CD4-positive, alpha-beta T cell treated with Interferon alpha-2 for 1 hour (primary cell): ENCODE measurements at places on chromosomes 1 and 21.

DNA sequence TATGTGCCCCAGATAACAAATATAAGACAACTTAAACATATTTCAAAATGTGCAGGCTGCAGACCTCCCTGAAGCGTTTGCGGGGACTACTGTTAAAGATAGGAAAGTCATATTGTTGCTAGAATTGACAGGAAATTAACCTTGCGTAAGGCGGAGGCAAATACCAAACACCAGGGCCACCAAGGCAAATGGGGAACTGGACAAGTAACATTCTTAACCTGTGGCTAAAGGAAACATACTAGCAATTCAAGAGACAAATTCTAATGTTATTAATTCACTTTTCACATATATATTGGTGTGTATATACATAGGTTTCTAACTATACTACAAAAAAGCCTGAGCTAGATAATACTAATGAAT lies 6.8 kb downstream of the HAPLN2 start:
- DNase-seq, result no peak

DNA sequence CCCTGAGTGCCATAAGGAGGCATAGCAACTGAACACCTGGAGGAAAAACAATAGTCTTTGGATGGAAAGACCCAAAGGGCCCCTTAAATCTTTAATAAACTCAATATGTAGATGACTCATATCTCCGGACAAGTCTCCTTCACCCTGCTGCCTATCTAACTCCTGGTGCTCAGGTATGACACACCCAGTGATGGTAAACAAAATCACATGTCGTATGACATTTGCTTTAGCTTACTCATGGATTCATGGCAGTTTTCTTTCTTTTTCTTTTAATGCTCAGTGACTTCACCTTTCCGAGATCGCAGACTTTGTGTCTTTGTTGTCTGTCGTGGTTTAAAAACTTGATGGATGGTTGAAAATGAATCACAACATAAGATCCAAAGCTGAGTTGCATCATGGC lies 208.5 kb upstream of the PROX1 start:
- no peak for DNase-seq

GRCh38 chr1:228362884-228363450 lies 43.7 kb downstream of the TRIM11 start:
- no peak for DNase-seq

DNA sequence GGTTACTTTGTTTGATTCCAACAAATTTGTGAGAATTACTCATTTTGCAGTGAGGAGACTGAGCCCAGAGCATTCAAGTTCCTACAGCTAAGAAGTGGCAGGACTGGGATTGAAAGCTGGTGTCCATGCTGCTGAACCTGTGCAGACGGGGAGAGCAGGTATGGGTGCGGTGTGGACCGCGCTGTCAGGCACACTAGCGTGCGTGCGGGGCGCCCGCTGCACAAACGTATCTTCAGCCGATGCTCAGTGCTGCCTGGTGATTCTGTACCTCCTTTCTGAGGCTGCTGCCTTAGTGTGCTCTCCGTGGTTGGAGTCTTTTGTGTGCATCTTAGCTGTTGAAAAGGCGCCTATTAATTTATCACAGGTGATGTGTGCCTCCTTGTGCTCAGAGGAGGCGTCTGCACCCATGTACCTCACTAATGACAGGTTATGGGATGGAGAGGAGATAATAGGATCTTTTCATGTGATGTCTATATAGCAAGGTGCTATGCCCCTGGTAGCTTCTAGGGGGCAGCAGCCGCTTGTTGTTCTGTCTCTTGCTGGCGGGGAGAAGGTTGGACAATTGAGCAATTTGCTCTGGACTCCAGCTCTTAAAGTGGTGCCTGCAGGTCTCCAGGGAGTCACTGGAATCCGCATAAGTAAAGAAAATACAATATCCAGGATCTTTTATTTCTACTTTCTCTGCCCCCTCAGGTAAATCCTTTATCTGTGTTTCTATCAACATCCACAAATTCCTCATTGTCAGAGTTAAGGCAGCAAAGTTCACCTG lies 32.5 kb downstream of the PEX14 start:
- peak; percentile 57 for DNase-seq

GRCh38 chr1:43492826-43493225 lies 37.9 kb upstream of the PTPRF start:
- no peak for DNase-seq

GRCh38 chr1:237226177-237226944 lies 184.4 kb downstream of the RYR2 start:
- DNase-seq, result no peak

GRCh38 chr1:36352910-36353878 lies 29.7 kb upstream of the EVA1B start:
- DNase-seq, result no peak

GRCh38 chr1:196960854-196961253 lies 16.5 kb upstream of the CFHR5 start:
- DNase-seq, result no peak

DNA sequence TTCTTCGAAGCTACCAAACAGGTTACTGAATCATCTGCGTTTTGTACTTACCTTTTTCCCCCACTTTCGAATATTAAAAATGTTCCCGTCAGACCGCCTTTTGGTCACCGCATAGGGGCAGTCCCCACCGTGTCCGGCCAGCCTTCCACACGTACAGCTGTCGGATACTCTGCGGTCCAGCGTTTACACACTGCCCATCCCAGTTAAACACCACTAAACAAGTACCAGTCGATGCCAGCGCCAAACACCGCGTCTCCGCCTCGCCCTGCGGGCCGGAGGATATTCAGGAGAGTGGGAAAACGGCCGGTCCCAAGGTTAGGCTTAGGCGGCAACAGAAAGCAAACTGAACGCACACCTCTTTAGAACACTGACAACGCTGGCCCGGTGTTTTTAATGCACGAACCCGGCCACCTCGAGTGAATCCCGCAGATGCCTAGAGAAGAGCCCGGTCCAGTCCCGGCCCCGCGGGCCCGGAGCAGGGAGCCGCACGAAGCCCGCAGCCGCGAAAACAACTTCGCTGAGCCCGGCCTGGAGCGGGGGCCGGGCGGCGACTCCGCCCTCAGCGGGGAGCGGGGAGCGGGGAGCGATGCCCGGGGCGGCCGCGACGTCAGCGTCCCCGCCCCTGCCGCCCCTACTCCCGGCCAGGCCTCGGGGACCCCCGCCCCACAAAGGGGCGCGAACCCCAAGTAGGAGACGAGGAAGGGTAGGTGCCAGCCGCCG lies 730 bp upstream of the PHF13 start:
- no peak for DNase-seq

GRCh38 chr1:37630426-37631028 lies 4.2 kb downstream of the RSPO1 start:
- no peak for DNase-seq

DNA sequence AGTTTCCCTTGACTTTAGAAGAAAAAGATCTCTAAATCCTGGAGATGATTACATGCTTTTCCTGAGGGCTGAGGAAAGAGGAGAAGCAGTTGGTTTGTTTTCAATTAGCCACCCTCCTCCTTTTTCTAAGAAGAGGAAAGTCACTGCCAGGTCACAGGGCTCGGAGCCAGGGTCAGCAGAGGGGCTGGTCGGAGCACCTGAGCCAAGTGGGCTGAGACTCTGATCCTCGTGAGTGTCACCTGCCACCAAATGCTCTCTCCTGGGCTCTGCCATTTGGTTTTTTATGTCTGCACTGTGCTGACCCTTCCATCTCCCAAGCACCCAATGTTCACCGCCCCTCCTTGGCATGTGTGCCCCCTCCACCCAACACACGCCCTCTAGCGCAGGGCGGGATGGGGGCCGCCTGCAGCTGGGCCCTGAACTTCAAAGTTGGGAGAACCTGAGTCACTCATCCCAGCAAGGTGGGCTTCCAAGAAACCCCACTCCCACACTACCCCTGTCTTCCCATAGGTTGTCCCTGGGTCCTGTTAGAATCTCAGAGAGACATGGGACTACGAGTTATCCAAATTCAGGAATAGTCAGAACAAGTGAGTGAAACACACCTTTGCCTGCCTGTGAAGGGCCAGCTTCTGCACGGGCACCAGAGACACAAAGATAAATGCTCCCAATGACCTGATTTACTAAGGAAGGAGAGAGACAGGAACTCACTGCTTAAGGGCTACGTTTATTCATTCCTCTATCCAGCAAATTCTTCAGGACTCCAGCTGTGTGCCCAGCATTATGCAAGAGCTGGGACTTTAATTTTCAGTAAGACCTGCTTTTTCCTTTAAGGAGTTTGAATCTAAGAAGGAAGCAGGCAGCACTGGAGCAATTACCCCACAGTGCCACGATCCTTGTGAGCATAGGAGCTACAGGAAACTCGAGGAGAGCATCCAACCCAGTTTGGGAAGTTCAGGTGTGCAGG lies 127.5 kb downstream of the RHOU start:
- DNase-seq, result no peak

- no peak for DNase-seq
These were observed 61.7 kb upstream of the EDN2 start for GRCh38 chr1:41545996-41546832.

DNA sequence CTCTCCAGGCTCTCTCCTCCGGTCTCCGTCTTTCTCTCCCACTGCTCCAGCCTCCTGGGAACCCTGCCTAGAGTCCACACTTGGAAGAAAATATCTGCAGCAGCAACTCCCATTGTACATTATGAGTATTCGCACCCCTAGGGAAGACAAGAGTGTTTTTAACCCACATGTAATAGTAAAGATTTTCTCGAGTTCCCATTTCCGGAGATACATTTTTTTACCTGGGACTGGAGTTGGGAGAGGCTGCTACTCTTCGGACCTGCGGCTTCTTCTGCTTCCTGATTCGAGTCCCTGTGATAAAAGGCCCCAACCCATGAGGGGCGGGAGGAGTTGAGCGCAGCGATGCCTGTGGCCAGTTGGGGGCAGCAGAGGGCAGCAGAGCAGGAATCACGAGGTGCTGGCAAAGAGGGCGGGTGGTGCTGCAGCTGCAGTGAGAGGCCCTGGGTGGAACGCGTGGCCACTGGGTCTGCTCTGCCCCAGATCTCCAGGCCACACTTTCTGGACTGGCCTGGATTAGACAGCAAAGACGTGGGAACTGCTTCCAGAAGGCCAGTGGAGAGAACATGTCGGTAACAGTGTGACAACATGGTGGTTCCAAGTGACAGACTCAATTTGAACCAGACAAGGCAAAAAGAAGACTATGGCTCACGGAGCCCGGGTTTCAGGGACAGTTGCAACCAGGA lies 221.0 kb upstream of the CSF3R start:
- DNase-seq, result peak; percentile 48

DNA sequence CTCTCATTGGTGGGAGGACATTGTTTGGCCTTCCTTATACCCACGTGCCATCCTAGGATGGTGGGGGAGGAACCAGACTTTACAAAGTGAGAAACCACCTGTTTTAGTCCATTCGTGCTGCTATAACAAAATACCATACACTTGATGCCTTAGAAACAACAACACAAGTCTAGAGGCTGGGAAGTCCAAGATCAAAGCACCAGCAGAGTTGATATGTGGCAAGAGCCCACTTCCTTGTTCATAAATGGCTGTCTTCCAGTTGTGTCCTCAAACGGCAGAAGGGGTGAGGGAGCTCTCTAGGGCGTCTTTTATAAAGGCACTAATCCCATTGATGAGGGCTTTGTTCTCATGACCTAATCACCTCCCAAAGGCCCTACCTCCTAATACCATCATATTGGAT lies 31.1 kb downstream of the CAPN8 start:
- DNase-seq, result no peak

GRCh38 chr1:228944296-228944695 lies 209.0 kb downstream of the RHOU start:
- DNase-seq, result no peak

GRCh38 chr1:66405061-66405460 lies 128.9 kb upstream of the SGIP1 start:
- DNase-seq, result no peak

DNA sequence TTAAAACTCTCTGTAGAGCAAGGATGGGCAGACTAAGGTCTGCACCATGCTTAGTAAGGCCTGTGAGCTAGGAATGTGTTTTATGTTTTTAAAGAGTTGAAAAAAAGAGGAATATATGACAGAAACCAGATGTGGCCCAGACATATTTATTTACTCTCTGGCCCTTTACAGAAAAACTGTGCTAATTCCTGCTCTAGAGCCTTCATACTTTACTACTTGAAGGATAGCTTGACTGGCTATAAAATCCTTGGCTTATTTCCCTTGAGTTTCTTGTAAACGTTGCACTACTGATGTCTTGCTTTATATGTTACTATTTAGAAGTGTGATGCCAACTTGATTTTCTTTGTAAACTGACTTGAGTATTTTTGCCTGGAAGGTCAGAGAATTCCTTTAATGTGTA lies 33.5 kb downstream of the CTBS start:
- no peak for DNase-seq

- DNase-seq, result no peak
These were observed 8.8 kb downstream of the LRRC38 start for GRCh38 chr1:13505020-13505419.

DNA sequence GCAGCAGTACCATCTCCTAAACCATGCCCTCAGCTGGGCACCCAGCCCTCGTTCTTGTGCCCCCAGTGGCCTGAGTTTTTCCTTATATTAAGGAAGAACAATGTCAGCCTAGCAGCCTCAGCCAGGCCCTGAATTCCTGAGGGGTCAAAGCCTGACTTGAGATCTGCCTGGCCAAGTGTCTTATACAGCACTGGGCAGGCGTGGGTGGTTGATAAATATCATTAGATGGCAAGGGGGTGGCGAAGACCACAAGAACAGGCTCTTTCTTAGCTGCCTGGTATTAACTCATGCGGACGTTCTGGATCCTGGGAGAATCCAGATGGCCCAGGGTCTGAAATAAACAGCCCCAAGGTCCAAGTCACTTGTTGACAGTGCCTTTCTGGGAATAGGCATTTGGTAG lies 18.3 kb downstream of the NGF start:
- no peak for DNase-seq

DNA sequence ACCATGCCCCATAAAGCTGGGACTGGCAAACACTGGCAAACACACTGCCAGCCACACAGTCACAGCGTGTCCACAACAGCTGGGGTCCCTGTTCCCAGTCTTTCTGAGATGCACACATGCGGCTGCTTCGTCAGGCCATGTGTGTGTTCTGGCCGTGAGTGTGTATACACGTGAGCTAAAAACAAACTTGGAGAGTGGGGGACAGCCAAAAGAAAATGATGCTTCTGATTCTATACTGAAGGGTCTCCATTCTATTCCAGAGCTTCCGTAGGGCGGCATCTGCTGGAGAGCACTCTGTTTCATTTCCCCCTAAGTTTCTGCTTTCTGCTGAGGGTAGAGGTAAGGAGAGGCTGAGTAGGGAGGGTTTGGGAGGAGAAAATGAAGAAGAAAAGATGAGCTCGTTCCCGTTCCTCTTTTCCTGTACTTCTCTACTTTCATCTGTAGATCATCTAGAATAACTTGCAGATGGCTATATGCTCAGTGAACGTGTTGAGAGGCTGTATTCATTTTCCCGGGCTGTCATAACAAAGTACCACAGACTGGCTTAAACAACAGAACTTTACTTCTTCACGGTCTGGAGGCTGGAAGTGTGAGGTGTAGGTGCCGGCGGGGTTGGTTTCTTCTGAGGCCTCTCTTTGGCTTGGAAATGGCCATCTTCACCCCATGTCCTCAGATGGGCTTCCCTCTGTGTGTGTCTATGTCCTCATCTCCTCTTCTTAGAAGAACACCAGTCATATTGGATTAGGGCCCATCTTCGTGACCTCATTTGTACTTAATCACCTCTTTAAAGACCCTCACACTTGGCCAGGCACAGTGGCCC lies 151.6 kb downstream of the TOMM20 start:
- DNase-seq, result no peak

- DNase-seq, result peak; percentile 93
These were observed at the start of gene FOXD2 for GRCh38 chr1:47437447-47438164. FOXD2 (plus strand) TSS chr1:47438044; CDS start chr1:47438136, 92 bp downstream.

GRCh38 chr1:222632749-222633148 lies 14.9 kb downstream of the MIA3 start:
- no peak for DNase-seq
